Stimulated activated memory B cell treated with anti-CD40 and anti-IgM and Interleukin-4, amounts not matched to agents 10 μg/mL and 1 μg/mL and 100 μg/mL, for 72 hours (primary cell): ENCODE measurements at places on chromosomes 4 and X.

DNA sequence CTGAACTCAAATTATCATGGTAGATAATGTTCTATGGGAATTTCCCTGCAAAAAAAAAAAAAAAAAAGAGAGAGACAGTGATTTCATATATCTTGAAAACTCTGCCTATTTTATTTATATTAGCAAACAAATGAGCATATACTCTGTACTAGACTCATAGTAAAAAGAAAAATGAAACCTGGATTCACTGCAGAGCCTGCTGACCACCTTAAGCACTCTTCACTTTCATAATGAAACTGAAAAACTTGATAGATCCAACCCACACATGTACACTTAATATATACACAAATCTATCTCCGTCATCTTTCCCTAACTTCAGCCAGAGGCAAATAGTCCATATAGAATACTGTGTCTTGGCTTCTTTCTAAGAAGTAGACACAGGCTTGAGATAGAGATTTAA lies 226.1 kb upstream of the KCNIP4 start:
- H3K4me3 ChIP-seq: no peak overlapping the region
- no peak for ATAC-seq
- H3K4me1 ChIP-seq: no peaks in the 10 kb centered on the region
- no peaks in the 10 kb centered on the region for H3K27me3 ChIP-seq
- no peaks in the 10 kb centered on the region for H3K36me3 ChIP-seq

GRCh38 chrX:71917621-71918343 lies 7.1 kb downstream of the NHSL2 start:
- H3K36me3 ChIP-seq: no peaks in the 10 kb centered on the region
- no peak overlapping the region for H3K4me3 ChIP-seq
- no peak for ATAC-seq
- no peaks in the 10 kb centered on the region for H3K4me1 ChIP-seq

DNA sequence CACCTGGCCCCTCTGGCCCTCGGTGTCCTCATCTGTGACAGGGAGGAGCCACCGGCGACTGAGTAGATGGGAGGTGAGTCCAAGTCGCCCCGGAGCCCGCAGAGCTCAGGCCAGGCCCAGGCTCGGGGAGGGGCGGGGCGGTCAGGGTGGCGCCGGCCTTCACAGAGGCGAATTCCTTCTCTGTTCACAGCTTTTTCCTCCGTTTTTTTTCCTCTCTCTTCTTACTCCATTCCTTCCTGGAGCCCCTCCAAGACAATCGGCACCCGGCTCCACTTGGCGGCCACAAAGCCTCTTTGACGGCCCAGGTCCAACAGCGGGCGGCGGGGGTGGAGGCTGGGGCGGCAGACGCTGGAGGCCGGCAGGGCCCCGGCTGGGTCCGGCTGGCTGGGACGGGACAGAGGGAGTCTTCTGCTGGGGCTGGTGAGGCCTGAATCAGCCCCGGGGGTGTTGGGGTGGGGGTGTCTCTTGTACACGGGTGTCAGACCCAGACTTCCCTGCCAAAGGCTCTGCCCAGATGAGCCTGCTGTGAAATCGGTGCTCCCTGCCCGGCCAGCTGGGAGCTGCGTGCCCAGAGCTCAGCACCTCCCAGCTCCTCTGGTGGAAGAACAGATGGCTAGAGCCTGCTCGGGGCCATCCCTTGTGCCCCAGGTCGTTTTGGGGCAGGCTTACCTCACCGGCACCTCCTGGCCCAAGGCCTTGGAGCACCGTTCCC lies 22.6 kb downstream of the FGFRL1 start:
- H3K4me1 ChIP-seq: no peaks in the 10 kb centered on the region
- no peak for ATAC-seq
- H3K27ac ChIP-seq: no peak overlapping the region
- no peak overlapping the region for H3K4me3 ChIP-seq

DNA sequence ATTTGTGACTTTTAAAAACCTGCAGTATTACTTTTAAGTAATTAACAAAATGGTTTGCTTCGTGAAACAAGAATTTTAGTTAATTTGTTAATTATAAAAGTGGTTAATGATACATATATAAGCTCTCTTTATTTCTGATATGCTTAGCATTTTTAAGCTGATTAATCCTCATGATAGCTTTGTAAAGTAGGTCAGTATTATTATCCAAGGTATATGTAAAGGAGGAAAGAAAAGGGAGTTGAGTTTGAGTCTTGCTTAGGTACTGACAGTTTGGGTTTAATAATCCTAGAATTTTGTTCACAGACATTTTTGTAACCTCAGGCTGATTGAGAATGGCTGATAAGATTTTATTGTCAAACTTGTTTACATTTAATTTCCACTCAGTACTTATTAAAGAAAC lies 21.8 kb downstream of the HERC3 start:
- peaks cover 35% of the 10 kb centered on the region for H3K36me3 ChIP-seq
- peaks cover 81% of the 10 kb centered on the region for H3K4me1 ChIP-seq
- no peaks in the 10 kb centered on the region for H3K27me3 ChIP-seq
- no peak overlapping the region for H3K4me3 ChIP-seq
- no peak for ATAC-seq

GRCh38 chr4:89438102-89438831 lies 130.7 kb upstream of the GPRIN3 start:
- no peaks in the 10 kb centered on the region for H3K36me3 ChIP-seq
- H3K27ac ChIP-seq: no peak overlapping the region
- peak overlapping the region; percentile 22 for H3K4me3 ChIP-seq

DNA sequence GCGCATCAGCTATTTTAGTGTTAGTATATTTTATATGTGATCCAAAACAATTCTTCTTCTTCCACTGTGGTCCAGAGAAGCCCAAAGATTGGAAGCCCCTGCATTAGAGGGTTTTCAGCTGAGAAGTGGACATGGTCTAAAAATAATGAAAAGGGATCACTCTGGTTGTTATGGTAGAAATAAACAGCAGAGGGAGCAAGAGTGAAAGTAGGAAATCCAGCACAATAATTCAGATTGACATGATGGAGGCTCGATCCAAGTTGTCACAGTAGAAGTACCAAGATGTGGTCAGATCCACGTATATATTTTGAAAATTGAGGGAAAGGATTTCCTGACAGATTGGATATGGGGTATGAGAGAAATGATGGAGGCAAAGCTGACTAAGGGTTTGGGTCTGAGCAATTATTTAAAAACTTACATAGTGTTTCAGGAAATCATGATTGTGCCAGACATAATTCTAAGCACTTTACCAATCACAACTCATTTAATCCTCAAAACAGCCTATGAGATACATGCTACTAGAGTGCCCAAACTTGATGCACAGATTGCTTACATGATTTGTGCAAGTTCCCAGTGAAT lies 17.0 kb upstream of the TMEM144 start:
- no peak overlapping the region for H3K27ac ChIP-seq
- H3K4me3 ChIP-seq: no peak overlapping the region
- no peak for ATAC-seq
- H3K36me3 ChIP-seq: no peaks in the 10 kb centered on the region
- no peaks in the 10 kb centered on the region for H3K4me1 ChIP-seq

- no peak overlapping the region for H3K27ac ChIP-seq
- H3K36me3 ChIP-seq: no peaks in the 10 kb centered on the region
- no peak overlapping the region for H3K4me3 ChIP-seq
- no peaks in the 10 kb centered on the region for H3K4me1 ChIP-seq
- H3K27me3 ChIP-seq: no peaks in the 10 kb centered on the region
Observed at GRCh38 chr4:79173186-79173585, 152.7 kb downstream of the NAA11 start.
